ENCODE measurements at places on chromosomes 5 and 9.

DNA sequence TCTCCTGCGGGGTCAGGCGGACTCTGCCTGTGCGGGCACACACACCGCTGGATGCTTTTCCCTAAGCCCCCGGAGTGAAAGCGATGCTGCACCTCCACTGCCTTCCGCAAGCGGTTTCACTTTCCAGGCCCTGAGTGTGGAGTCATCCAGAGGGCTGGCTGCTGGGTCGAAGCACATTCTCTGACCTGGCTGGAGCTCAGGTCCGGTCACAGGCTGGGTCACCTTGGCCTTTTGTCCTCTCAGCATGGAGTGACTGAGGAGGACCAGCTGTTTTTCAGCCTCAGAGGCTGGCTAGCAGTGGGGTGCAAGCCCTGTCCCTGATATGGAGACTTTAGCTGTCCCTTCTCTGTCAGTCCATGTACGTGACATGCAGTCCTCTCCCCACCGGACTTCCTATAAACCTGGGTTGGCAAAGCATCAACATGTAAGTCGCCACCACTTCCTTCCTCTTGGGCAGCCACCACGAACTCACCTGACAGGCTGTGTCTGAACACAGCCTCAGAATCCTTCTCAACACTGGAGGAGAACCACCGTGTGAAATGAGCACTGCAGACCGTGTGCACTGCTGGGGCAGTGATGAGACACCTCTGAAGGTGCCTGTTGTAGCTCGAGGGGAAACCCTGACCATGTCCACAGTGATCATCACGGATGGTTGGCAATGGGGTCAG, 51.3 kb downstream of the GADD45G start:
- DNase-seq, result no peak

- DNase-seq, result peak; percentile 54
Measured at GRCh38 chr5:87383216-87383615, 29.5 kb downstream of the CCNH start.

DNA sequence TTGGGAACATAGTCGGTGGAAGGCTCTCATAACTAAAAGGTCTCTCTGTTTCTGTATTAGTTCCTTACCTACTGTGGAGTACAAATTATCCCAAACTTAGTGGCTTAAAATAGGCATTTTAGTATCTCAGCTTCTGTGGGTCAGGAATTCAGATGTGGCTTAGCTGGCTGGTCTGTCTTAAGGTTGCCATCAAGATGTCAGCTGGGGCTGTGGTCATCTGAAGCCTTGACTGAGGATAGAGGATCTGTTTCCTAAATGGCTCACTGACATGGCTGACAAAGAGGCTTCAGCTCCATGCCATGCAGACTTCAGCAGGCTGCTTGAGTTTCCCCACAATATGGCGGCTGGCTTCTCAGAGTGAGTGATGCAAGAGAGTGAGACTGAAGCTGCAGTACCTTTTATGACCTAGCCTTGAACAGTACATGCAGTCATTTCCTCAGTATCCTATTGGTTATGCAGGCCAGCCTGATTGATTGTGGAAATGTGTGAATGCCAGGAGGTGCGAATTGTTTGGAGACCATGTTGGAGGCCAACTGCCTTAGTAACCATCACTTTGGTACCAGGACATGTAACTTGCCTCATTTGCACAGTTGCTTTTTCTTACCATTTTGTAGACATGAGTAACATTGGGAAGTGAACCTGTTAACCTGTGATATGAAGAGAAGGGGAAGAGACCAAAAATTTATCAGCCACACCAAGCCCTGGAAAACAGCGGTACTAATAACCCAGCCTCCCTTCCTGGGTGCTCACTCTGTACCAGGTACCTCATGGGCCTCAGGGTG, 152.8 kb upstream of the IER5L start:
- no peak for DNase-seq

DNA sequence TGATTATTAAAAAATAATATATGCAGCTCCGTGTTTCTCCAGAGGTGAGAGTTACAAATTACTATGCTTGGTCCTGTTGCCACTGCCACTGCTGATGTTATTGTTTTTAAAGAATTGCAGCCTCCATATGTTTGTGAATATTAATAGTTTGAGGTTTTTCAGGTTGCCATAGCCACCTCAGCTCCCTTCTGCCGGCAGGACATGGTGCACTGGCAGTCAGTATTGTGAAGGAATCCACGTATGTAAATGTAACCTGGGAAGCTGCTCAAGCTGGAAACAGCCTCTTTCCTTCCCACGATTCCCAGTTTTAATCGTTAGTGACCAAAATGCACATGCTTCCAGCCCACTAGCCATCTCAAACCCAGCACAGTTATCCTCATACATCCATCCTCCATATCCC, 184.4 kb upstream of the CCNG1 start:
- DNase-seq, result no peak

GRCh38 chr9:72262063-72262462, 102.9 kb downstream of the ZFAND5 start:
- DNase-seq, result no peak

DNA sequence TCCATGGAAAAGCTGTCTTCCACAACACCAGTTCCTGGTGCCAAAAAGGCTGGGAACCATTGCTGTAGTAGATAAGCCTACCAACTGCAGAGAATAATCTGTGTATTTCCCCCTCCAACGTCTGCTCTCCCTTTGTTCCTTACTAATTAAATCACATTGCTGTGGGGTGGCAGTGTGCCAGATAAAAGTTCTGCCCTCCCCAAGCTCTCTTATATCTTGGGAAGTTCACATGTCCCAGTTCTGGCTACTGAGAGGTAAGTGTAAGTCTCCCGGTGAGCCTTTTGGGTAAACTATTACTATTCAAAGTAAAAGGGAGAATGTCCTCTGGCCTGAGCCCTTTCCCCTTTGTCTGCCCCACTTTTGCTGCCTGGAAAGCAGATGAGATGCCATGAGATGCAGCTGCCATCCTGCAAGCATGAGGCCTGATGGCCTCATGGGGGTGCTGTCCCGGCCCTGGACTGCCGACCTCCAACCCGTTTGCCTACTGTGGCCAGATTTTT, 14.7 kb downstream of the ENC1 start:
- DNase-seq, result peak; percentile 21

- no peak for DNase-seq
Measured at GRCh38 chr5:148683651-148684050, 29.3 kb upstream of the HTR4 start.

GRCh38 chr9:125486576-125486975, 220.4 kb downstream of the MAPKAP1 start:
- no peak for DNase-seq

GRCh38 chr5:50958852-50959457, 292.5 kb downstream of the PARP8 start:
- peak; percentile 29 for DNase-seq

DNA sequence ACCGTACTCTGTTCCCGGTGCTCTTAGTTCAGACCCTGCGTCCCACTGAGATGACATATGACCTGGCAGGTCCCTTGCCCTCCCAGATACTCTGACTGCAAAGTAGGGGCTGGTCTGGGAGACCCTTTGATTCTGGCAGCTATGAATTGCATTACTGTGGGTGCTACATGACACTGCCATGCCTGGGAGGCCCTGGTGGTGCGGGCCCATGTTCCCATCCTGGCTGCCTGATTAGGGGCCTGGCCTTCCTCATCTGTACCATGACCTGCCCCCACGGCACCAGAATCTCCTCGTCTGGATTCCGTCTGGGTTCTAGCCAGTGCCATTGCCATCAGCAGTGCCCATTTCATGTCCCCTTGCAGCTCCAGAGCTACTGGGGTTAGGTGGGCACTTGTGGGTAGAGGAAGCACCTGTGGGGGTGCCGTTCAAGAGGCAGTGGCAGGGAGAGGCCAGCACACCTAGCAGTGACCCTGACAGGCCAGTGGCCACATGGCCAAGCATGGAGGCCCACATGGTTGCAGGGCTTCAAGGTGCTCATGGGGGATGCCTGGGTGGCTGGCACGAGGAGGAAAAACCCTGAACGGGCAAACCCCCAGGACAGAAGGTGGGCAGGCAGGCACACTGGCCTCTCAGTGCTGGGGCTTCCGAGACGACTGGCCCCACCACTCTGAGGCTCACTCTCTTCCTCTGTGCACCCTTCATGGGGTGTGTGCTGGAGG, 69.7 kb downstream of the PHF2 start:
- no peak for DNase-seq

- DNase-seq, result peak; percentile 52
Measured at GRCh38 chr5:149735066-149735465, 5.0 kb downstream of the PPARGC1B start.

DNA sequence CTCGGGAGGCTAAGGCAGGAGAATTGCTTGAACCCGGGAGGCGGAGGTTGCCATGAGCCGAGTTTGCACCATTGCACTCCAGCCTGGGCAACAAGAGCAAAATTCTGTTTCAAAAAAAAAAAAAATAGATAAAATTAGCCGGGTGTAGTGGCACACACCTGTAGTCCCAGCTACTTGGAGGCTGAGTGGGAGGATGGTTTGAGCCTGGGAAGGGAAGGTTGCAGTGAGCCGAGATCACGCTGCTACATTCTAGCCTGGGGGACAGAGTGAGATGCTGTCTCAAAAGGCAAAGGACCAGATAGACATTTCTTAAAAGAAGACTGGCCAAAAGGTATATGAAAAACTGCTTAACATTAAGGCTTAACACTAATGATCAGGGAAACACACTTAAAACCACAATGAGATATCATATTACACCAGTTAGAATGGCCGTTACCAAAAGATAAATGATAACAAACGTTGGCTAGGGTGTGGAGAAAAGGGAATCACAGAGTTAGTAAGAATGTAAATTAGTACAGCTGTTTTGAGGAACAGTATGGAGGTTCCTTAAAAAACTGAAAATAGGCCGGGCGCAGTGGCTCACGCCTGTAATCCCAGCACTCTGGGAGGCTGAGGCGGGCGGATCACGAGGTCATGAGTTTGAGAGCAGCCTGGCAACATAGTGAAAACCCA, 10.1 kb upstream of the MARVELD2 start:
- DNase-seq, result no peak
